ENCODE measurements at places on chromosomes 4 and X.

DNA sequence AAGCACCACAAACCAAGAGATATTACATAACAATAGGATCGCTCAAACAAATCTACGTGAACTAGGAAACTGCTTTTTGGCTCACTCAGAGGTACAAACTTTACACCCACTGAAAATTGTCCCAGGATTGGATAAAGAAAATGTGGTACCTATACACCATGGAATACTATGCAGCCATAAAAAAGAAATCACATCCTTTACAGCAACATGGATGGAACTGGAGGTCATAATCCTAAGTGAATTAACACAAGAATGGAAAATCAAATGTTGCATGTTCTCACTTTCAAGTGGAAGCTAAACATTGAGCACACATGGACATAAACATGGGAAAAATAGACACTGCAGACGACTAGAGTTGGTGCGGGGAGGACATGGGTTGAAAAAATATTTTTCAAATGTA is 207.8 kb downstream of the CBR4 start:
- DNase-seq: no peak

DNA sequence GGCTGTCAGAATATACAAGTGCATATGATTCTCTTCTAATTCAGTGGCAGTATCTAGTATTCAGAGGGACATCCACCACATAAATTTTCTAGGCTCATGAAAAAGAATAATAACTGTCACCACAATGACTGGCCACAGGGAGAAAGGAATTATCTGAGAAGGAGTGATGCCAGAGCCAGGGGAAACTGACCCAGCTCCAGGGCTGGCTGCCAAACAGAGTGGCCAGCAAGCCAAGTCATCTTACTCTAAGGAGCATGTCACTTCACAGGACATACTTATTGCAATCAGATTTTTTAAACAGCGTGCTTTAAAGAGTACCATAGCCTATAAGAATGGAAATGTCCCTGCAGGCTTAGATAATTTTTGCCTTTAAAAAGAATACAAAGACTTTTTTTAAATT is 5.8 kb upstream of the SEPTIN11 start:
- DNase-seq: no peak

- no peak for DNase-seq
Measured at GRCh38 chrX:137032341-137032694, 1.5 kb downstream of the GPR101 start.

- DNase-seq: no peak
Measured at GRCh38 chr4:64518600-64518999, 109.3 kb upstream of the TECRL start.

DNA sequence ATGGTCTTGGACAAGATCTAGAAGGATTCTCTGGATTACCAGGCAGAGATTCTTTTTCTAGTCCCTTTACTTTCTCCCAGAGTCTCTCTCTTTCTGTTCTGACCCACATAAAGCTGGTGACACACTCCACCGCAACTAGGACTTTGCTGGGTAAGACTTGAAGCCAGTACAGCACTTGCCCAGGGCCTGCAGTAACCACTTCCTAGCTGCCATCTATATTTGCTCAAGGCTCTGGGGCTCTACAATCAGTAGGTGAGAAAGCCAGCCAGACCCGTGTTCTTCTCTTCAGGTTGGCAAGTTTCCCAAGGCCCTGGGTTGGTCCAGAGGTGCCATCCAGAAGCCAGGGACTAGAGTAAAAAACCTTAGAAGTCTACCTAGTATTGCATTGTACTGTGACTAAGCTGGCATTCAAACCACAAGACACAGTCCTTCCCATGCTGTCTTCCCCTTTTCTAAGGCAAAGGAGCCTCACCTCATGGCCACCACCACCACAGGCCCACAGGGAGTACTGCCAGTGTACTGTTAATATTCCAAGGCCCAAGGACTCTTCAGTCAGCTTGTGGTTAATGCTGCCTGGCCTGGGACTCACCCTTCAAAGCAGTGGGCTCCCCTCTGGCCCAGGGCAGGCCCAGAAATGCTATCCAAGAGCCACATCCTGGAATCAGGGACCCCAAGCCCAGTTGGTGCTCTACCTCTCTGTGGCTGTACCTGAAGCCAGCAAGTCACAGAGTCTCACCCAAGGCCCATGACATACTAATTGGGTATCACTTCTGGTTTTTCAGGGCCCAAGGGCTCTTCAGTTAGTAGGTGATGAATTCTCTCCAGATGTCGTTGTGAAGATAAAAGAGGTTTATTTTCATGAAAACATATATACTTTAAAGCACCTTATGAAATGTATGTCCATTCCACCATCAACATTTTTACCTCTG is 54.7 kb downstream of the CD38 start:
- DNase-seq: peak; percentile 37

DNA sequence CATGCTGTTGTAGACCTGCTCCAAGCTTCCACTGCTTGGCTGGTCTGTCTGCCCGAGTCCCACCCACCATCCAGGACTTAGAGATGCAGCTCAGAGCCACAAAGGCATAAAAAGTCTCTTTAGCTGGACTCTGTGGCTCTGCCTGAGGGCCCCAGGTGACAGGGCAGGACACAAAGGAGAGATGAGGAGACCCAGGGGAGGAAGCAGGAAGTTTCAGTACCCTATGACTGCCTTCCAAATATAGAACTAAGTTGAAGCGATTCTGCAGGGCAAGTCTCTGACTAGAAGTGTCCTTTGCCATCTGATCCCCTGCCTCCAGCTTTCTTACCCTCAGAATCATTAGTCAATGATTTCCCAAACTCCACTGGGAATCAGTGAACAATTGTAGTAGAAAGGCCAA is 11.2 kb upstream of the CXCR3 start:
- no peak for DNase-seq

GRCh38 chrX:49761481-49761880 is 65.7 kb upstream of the PAGE1 start:
- DNase-seq: no peak

DNA sequence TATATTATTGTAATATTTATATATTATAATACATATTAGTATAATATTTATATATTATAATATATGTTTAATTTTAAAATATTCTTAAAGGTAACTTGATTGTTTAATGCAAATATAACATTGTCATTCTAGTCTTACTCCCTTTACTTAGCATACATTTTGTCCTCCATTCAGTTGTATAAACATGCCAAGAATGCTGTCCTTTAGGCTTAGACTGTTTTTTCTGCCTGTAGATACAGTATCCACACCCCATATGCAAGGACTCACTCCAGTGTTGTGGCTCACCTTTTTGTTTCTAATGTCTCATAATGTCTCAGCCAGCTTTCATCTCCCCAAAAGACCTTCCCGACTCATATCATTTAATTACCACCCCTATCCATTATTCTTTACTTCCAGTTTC is 2110.0 kb downstream of the PCDH7 start:
- no peak for DNase-seq

GRCh38 chr4:24169956-24170355 is 280.1 kb upstream of the PPARGC1A start:
- no peak for DNase-seq

DNA sequence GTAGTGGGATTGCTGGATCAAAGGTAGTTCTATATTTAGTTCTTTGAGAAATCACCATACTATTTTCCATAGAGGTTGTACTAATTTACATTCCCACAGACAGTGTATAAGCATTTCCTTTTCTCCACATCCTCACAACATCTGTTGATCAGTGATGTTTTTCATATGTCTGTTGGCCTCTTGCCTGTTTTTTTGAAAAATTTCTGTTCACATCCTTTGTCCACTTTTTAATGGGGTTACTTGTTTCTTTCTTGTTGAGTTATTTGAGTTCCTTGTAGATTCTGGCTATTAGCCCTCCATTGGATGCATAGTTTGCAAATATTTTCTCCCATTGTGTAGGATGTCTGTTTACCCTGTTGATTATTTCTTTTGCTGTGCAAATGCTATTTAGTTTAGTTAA is 72.6 kb downstream of the STOX2 start:
- no peak for DNase-seq

DNA sequence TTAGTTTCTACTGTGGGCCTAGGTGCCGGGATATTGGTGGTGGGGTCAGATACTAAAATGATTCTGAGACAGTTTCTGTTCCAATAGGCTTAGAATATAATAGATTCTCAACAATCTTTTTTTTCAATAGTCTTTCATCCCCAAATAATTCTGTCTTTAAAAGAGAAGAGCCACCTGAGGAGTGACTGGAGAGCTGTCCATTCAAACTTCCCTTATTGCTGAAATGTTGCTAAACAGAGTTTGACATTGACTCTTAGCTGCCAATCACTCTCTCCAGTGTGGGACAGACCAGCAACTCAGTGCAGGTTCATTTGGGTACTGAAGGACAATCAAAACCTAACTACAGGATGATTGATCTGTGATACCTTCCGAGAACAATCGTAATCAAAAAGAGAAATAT is 12.4 kb upstream of the ADH7 start:
- no peak for DNase-seq

- no peak for DNase-seq
Measured at GRCh38 chrX:16552546-16552945, 97.4 kb upstream of the S100G start.

Measured in SIG-M5 (cell line).